ENCODE measurements at places on chromosomes 1 and 21.

DNA sequence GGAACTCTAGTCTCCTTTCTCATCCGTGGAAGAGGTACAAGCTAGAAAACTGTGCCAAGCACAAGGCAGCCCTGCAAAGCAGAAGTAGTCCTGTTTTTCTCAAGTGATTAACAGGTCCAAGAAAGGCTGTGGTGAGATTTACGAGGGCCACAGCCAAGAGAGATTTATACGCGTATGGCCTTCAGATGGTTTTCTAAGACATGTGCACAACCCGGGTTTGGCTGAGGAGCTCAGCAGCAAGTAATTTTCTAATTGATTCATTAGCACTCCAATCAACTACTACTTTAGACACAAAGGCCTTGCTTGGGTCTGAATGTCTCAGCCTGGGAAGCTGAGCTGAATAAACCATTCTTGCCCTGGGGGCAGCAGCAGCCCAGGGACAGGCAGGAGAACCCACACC, 55.8 kb downstream of the SSBP3 start:
- no peak for DNase-seq

DNA sequence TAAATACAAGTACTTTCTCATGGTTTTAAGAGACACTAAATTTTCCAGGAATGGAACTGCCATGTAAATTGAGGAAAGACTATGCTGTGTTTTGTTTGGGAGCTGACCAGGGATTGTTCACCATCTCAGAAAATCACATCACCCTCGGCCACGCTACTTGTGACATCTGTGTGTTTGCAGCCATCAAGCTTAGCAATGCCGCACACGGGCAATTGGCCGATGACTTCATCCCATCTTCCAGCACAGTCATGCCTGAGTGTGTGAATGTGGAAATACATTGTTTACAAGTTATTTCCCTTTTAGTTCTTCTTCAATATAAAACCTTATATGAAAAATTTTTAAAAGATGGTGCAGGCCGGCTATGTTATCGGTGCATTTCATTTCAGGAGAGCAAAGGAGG, 121.6 kb downstream of the GLIS1 start:
- no peak for DNase-seq

GRCh38 chr1:59641836-59642235, 172.9 kb upstream of the HOOK1 start:
- no peak for DNase-seq

DNA sequence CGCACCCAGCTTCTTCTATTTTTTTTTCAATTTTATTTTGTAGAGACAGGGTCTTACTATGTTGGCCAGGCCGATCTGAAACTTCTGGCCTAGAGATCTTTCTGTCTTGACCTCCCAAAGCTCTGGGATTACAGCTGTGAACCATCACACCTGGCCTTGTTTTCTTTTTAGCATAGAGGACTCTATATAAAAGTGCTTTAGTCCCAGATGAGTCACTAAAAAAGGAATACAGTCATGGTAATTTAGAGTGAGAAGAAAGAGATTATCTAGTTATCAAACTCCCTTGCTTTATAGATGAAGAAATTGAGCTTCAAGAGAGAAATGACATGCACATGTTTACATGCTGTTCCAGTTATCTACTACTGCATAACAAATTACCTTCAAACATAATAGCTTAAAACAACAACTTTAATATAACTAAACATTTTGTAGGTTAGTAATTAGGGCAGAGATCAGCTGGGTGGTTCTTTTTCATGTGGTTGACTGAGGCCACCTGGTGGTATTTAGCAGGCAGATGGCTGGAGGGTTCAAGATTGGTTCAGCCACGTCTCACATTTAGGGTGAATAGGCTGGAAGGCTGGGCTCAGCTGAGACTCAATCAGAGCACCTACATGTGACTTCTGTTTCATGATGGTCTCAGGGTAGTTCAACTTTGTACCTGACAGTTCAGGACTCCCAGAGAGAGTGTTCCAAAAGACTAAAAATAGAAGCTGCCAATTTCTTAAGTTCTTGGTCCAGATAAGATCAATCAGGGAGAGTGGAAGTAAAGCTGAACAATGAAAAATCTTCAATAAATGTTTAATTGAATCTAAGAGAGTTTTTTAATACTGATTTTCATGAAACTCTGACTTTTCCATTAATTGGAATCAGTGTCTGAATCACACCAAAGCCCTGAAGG, 16.9 kb upstream of the MTF2 start:
- DNase-seq = peak; percentile 27
